Calu3 (cell line): ENCODE measurements at places on chromosomes 5 and 9.

- no peak for DNase-seq
- no peak overlapping the region for H3K27ac ChIP-seq
These were observed 1835.2 kb upstream of the NUDT12 start for GRCh38 chr5:105397749-105398148.

DNA sequence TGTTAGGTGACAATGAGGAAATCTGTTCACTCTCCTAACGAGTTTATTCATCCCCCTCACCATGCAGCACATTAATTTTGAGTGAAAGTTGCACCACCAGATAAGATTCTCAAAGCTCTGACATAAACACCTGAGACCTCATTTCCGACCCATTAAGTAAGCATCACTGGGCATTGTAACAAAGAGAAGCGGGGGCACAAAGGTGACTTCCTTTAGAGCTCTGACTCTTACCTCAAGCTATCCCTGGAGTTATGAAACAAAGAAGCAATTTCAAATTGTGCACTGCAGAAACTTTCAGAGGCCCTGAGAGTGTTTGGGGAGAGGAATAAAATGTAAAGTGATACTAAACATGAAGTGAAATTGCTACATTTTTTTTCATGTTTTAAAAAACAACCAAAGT is 29.5 kb downstream of the C5orf15 start:
- H3K36me3 ChIP-seq = no peaks in the 10 kb centered on the region
- H3K27me3 ChIP-seq = peaks cover 8% of the 10 kb centered on the region
- DNase-seq = peak; percentile 17
- H3K27ac ChIP-seq = no peak overlapping the region
- peaks cover 22% of the 10 kb centered on the region for H3K4me1 ChIP-seq

GRCh38 chr5:176730815-176731475 is 79.4 kb upstream of the UNC5A start:
- peaks cover 100% of the 10 kb centered on the region for H3K27me3 ChIP-seq
- no peak overlapping the region for H3K4me3 ChIP-seq
- H3K4me1 ChIP-seq = no peaks in the 10 kb centered on the region
- no peaks in the 10 kb centered on the region for H3K36me3 ChIP-seq
- DNase-seq = no peak
- H3K27ac ChIP-seq = no peak overlapping the region

GRCh38 chr5:73451224-73452130 is 2.9 kb upstream of the FOXD1 start:
- peaks cover 10% of the 10 kb centered on the region for H3K4me1 ChIP-seq
- H3K36me3 ChIP-seq = peaks cover 33% of the 10 kb centered on the region
- H3K4me3 ChIP-seq = peak overlapping the region; percentile 76
- H3K27ac ChIP-seq = no peak overlapping the region

- no peaks in the 10 kb centered on the region for H3K36me3 ChIP-seq
- no peaks in the 10 kb centered on the region for H3K27me3 ChIP-seq
- H3K4me1 ChIP-seq = no peaks in the 10 kb centered on the region
These were observed 320.1 kb upstream of the TARS1 start for GRCh38 chr5:33120671-33121070.

DNA sequence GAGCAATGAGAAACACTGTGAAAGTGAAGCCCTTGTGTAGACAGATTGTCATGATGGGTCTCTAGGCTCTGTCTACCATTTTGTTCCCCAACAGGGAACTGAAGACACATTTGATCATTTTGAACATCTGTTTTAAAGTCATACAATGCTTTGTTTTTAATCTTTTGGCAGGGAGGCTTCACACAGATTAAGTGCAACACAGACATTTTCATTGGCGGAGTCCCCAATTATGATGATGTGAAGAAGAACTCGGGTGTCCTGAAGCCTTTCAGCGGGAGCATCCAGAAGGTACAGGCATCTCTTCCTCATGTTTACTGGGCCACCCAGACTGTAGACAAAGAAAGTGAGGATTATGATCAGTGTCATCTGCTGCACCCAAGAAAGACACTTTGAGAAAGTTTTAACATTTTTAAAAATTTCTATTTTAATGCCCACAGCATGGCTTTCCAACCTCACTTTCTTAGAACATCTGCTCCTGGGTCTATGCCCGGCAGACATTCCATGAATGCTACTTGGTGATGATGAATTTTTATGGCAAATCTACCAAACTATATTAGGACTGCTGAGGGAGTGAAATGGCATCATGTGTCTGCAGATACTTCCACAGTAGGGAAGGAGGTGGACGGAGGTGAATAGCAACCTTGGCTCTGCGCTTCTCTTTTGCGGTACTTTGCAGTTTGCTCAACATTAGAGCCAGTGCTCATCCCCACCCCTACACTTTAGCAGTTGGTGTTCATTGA is 121.3 kb downstream of the LIFR start:
- no peak for DNase-seq
- no peaks in the 10 kb centered on the region for H3K4me1 ChIP-seq
- H3K4me3 ChIP-seq = no peak overlapping the region
- H3K27ac ChIP-seq = no peak overlapping the region

DNA sequence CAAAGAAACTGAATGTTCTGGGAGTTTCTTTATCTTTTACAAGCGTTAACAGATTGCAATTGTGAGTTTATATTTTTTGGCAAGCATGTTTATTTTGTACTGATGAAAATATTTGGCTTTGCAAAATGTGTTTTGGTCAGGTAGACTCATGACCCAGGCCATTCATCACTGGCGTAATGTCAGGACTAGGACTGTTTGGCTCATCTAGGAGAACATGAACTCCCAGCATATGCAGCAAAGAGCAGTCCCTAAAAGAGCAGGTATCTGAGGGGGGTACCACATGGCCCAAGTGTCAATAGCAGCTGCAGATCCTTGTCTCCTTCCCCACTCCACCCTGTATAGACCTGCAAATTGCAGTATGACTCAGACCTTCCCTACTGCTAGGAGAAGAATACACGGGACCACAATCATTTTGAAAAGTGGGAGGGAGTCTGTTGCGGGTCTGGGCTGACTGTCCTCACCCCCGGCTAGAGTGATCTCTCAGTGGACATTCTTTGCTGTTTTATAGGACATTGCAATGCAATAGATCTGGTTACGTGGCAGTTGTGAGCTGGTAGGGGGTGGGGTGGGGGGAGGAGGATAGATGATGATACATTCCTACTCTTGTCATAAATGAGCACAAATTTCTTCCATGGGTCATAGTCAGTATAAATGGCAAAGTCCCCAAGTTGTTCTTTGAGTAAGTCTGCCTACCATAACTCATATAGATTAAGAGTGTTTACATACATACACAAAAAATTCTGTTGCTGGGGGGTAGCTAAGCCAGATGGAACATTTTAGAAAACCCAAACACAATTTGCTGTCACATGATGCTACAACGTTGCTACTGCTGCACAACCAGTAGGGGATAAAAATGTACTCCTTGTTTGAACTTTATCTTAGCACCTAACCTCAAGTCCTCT is 20.8 kb upstream of the SNCAIP start:
- no peak overlapping the region for H3K27ac ChIP-seq
- H3K36me3 ChIP-seq = no peaks in the 10 kb centered on the region
- H3K27me3 ChIP-seq = no peaks in the 10 kb centered on the region

DNA sequence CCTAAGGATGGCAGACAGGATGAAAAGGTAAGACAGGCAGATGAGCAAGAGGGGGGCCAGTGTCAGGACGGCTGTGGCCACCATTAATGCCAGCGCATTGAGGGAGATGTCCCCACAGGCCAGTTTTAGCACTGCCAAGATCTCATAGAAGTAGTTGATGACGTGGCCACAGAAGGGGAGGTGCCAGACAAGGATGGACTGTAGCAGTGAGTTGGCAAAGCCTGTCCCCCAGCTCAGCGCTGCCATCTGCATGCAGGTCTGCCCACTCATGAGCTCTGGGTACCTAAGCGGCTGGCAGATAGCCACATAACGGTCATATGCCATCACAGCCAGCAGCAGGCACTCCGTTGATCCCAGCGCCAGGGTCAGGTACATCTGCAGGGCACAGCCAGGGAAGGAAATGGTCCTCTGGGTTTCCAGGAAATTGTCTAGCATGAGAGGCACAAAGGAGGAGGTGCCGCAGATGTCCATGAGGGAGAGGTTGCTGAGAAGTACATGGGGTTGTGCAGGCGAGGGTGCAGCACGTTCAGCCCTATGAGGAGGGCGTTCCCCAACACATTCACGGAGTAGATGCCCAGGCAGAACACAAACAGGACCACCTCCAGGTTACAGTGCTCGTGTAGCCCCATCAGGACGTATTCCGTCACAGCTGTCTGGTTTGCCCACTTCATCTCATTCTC is 10.8 kb downstream of the OR13J1 start:
- no peak for DNase-seq
- no peak overlapping the region for H3K27ac ChIP-seq
- peaks cover 4% of the 10 kb centered on the region for H3K36me3 ChIP-seq
- no peak overlapping the region for H3K4me3 ChIP-seq
- H3K4me1 ChIP-seq = no peaks in the 10 kb centered on the region

GRCh38 chr5:119398727-119399466 is 43.1 kb downstream of the TNFAIP8 start:
- H3K4me3 ChIP-seq = no peak overlapping the region
- no peak for DNase-seq
- H3K27ac ChIP-seq = no peak overlapping the region
- H3K36me3 ChIP-seq = peaks cover 10% of the 10 kb centered on the region

DNA sequence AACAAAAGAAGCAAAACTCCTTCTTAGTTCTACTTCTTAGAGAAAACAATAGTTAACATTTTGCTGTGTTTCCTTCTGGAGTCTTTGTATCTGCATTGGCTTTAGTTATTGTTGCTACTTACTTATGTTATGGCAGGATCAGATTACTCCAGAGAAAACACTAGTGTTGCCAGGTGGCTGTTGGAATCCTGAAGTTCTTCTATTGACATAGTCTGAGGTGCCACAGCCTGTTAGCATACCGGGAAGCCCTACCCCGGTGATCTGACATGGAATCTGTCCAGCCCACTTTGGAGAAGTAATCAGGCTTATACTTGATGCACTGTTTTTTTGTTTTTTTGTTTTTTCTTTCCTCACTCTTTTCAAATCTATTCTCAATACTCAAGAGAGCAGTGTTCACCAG is 68.5 kb upstream of the CEP78 start:
- no peaks in the 10 kb centered on the region for H3K27me3 ChIP-seq
- no peaks in the 10 kb centered on the region for H3K4me1 ChIP-seq
- DNase-seq = peak; percentile 31
- no peak overlapping the region for H3K27ac ChIP-seq
- no peaks in the 10 kb centered on the region for H3K36me3 ChIP-seq
- H3K4me3 ChIP-seq = no peak overlapping the region

GRCh38 chr9:134049772-134050588 is 17.8 kb downstream of the BRD3 start:
- H3K4me3 ChIP-seq = no peak overlapping the region
- H3K4me1 ChIP-seq = no peaks in the 10 kb centered on the region
- H3K36me3 ChIP-seq = peaks cover 27% of the 10 kb centered on the region
- no peak overlapping the region for H3K27ac ChIP-seq
- DNase-seq = no peak

- no peak overlapping the region for H3K4me3 ChIP-seq
- H3K4me1 ChIP-seq = no peaks in the 10 kb centered on the region
- no peaks in the 10 kb centered on the region for H3K36me3 ChIP-seq
- DNase-seq = no peak
These were observed 111.0 kb downstream of the DNAH5 start for GRCh38 chr5:13833440-13833839.

GRCh38 chr9:37429441-37430285 is 7.2 kb downstream of the GRHPR start:
- H3K36me3 ChIP-seq = no peaks in the 10 kb centered on the region
- H3K27ac ChIP-seq = no peak overlapping the region
- H3K4me1 ChIP-seq = no peaks in the 10 kb centered on the region
- DNase-seq = no peak
- no peak overlapping the region for H3K4me3 ChIP-seq

GRCh38 chr5:101846496-101846895 is 449.6 kb downstream of the SLCO4C1 start:
- no peaks in the 10 kb centered on the region for H3K27me3 ChIP-seq
- no peak overlapping the region for H3K4me3 ChIP-seq
- H3K27ac ChIP-seq = no peak overlapping the region
- no peaks in the 10 kb centered on the region for H3K4me1 ChIP-seq
- DNase-seq = no peak

DNA sequence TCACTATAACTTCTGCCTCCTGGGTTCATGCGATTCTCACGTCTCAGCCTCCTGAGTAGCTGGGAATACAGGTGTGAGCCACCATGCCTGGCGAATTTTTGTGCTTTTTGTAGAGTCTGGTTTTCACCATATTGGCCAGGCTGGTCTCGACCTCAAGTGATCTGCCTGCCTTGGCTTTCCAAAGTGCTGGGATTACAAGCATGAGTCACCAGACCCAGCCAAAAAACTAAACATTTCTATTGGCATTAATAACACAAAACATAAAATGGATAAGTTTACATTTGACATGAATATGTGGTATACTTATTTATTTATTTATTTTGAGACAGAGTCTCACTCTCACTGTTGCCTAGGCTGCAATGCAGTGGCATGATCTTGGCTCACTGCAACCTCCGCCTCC is 13.6 kb upstream of the REEP5 start:
- no peak overlapping the region for H3K27ac ChIP-seq
- no peaks in the 10 kb centered on the region for H3K4me1 ChIP-seq
- H3K27me3 ChIP-seq = no peaks in the 10 kb centered on the region
- H3K36me3 ChIP-seq = no peaks in the 10 kb centered on the region
- DNase-seq = no peak

- DNase-seq = no peak
- peaks cover 10% of the 10 kb centered on the region for H3K36me3 ChIP-seq
- no peaks in the 10 kb centered on the region for H3K27me3 ChIP-seq
- H3K4me1 ChIP-seq = no peaks in the 10 kb centered on the region
- H3K4me3 ChIP-seq = peak overlapping the region; percentile 68
These were observed 333.7 kb downstream of the CWC27 start for GRCh38 chr5:65102371-65102975.

DNA sequence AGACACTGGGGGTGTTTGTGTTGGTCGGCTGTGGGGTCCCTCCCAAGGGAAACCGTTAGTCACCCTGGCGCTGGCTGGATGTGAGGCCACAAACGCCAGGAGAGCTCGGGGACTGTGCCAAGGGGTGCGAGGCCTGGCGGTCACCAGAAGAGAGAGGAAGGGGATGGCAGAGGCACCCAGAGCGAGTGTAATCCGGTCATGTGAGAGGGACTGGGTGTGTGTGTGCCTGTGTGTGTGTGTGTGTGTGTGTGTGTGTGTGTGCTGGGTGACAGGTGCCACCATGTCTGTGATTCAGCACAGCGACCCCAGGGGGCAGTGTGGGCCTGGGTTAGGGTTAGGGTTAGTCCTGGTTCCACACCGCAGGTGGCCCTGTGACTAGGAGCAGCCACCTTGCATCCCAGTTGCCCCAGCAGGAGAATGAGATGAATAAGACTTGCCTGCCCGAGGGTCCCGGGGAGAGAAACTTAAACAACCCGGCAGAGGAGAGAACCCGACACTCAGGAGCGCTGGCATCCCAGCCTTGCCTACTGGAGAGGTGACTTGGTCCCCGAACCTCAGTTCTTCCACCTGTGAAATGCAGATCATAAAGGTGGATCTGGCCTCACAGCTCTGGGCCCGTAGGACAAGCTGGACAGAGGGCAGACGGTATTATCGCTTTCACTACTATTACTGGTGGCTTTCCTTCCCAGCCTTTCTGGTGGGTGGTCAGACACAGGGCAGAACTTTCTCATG is 1.4 kb upstream of the ADAMTSL2 start:
- H3K4me1 ChIP-seq = no peaks in the 10 kb centered on the region
- H3K27me3 ChIP-seq = peaks cover 52% of the 10 kb centered on the region
- no peak overlapping the region for H3K27ac ChIP-seq
